ENCODE measurements at places on chromosomes 7 and 10.
A peak's percentile ranks its signal among the peaks of the same experiment; 100 is the strongest.

DNA sequence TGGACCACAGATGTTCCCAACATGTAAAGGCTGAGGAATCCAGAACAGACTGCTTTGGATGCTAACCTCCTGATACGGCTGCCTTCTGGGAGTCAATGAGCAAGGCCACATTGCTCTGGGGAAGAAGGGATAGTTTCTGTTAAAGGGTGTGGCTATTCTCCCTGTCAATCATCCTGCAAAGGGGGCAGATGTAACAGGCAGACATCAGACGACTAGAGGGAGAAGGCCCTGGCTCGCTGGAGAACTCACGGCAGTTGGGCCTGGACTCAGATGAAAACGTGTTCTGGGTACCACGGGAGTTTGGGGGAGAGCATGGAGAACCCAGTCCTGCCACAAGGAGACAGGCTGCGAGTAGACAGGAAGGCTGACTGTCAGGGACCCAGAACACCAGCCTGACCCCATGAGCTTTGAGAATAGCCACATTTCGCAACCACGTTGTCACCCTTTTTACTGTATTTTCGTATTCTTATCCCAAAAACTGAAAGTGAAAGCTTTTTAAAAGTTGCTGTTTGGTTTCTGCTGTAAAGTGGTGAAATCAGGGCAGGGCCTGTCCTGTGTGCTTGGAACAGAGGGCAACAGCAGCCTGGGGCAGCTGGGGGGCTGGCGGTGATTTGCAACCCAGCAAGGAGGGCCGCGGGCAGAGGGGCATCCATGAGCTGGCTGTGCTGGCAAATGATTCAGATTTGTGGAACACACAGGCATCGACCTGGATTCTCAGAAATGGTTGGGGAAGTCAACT, 95.3 kb downstream of the MYOF start:
- no peak for DNase-seq

DNA sequence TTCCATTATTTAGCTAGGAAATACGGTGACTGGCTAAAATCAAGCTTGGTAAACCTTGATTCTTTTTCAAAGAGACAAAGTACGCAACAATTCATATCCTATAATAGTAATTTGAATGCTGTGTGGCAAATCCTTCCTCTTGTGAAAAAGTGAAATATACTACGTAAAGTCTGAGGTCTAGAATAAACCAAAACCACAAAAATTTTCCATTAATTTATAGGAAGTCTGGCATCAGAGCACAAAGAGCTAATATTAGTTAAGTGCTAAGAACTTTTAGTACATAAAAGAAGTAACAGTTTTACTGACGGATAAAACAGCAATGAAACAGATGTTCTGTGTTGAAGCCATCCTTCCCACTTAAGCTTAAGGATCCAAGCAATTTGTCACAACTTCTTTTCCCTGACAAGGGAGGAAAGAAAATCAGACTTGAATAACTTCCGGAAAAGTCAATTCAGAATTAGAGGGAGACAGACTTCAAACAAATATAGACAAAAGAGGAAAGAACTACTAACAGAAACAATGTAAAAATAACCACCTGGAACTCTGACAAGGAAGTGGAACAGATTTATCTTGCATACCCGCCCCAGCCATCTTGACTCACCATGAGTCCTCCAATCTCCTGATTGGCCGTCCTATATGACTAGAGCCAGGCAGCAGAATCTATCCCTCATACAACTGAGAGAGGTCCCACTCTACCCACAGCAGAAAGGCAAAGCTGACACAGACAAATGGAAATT, 34.6 kb downstream of the RHEB start:
- DNase-seq, result no peak

GRCh38 chr10:86064219-86064618, 302.4 kb downstream of the GRID1 start:
- DNase-seq, result no peak

DNA sequence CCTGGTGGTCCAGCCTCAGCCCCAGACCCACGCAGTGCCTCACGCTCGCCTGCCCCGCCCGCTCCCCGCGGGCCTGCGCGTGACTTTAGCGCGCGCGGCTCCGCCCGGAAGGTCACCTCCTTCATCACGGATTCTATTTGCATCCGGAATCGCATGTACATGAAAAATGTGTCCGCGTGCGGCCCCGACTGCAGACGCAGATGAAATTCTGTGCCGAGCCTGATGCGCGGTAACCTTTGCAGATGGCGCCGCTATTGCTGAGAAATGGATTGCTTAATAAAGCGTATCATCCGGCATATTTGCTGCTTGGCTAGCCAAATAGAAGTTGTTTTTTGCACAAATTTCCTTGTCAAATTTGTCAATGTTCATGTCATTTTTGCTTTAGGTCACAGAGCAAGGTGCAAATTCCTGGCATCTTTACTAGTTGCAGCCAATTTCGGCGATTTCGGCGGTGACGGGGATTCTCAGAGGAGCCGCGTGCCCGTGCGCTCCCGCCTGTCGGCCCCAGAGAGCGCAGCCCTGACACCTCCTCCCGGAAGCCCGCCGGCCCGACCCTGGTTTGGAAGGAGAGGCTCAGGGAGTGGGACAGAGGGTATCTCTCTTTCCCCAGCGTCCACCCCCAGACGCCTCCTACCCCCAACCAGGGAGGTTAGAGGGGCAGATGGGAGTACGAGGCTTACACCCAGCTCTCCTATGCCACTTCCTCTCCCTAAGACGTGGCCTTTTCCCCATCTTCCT, 85.9 kb upstream of the PAX2 start:
- no peak for DNase-seq

GRCh38 chr10:60883187-60883586, 60.8 kb downstream of the RHOBTB1 start:
- DNase-seq, result no peak

GRCh38 chr7:13880789-13881188, 108.7 kb downstream of the ETV1 start:
- no peak for DNase-seq

GRCh38 chr7:33979807-33980355, 74.5 kb downstream of the BMPER start:
- no peak for DNase-seq

GRCh38 chr10:99828464-99828863, 46.0 kb downstream of the ABCC2 start:
- no peak for DNase-seq

GRCh38 chr7:18302097-18302496, 193.5 kb upstream of the HDAC9 start:
- no peak for DNase-seq

- DNase-seq, result no peak
Measured at GRCh38 chr7:135481598-135481979, 28.3 kb downstream of the CNOT4 start.

DNA sequence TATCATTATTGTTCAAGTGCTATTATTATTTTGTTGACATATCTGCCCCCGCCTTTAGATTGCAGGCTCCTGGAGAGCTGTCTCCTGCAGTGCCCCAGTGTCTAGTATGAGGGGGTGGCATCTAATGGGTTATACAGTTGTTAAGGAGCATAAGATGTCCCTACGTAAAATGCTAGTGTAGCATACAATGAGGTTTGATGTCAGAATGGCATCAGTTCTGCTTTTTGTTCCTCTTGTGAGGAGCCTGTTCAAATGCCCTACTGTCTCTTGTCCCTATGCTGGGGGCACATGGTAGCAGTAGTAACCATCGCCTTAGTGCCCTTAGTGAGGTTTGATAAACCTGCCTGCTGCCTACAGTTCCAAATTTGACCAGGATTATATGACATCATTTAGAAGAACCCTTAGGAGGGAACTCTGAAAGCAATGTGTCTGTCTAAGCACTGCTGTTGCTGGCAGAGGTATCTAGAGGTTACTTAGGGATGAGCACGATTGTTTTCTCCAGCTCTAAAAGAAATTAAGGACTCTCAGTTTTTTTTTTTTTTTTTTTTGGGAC, 9.7 kb downstream of the CREM start:
- no peak for DNase-seq

GRCh38 chr10:101766306-101766705, 9.6 kb downstream of the FGF8 start:
- no peak for DNase-seq

DNA sequence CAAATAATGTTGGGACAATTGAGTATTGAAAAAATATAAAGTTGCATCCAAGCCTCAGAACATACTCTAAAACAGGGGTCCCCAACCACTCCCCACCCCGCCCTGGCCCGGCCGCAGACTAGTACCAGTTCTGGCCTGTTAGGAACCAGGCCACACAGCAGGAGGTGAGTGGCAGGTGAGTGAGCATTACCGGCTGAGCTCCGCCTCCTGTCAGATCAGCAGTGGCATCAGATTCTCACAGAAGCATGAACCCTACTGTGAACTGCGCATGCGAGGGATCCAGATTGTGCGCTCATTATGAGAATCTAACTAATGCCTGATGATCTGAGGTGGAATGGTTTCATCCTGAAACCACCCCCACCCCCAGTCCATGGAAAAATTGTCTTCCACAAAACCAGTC, 19.4 kb downstream of the HIPK2 start:
- DNase-seq, result no peak

DNA sequence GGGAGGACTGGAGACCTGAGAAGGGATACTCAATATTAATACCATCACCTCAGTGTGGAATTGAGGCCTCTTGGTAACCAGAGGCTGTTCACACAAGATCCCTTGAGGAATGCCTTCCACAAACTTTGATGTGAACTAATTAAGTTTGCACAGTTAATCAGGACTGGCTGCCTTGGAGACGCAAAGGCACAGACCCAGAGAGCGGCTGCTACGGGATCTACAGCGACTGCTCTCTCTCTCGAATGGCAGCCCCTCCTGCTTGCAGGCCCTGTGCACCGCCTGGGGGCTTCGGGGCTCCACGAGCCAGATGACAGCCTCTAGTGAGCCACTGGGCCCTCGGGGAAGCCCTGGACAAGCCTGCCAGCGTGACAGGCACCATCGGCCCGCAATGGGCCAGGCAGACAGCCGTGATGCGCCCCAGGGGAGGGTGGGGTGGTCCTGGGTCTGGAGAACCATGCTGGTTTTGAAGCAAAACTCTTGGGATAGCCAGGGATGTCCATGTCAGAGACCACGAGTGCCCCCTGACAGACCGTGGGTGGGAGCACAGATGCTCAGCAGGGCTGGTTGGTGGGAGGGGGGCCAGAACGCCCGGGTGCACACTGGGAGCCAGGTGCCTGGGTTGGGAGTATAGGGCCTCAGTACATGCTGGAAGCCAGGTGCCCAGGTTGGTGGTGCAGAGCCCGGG, 195.6 kb downstream of the ELFN1 start:
- DNase-seq, result no peak

- no peak for DNase-seq
Measured at GRCh38 chr10:86857128-86857721, 100.2 kb downstream of the MMRN2 start.

DNA sequence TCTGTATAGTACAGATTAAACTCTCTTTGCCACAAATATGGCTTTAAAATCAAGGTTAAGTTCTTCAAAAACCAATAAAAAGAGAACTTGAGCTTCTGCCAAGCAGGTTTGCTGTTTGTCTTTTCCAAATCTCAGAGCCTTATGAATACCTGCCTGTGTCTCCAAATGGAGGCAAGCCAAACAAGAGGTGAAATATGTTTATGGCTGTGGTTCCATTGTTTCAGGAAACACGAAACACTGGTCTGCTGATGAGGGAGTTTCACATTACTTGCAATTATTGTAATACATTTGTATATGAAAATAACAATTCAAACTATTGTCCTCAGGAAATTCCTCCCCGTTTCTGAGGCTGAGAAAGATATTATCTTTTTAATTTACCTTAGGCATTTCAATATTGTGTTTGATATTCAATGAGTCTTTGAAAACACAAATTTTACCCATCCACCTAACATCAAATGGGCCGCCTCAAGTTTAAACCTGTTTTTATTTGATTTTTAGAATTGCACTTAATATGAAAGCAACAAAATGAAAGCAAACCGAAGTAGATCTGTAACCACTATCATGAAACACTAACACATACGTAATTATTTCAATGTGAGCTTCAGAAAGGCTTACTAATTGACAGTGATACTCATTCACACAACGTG, 359.3 kb downstream of the HGF start:
- DNase-seq, result peak; percentile 86

DNA sequence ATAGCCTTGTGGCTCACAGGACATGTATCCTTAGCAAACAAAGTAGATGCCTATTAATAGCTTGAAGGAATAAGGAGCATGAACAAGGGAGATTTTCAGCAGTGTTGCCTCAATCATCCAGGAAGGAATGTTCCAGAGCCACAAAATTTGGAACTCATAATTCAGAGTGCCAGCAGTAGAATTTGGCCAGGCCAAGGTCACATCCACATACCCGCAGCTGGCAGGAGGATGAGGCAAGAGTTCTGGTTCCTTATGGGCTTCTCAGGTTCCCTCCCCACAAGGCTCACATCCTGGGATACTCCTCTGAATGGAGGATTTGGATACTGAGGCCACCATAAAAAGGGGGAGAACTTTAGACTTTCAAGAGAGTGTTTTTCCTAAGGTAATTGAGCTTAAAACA, 45.8 kb downstream of the SUFU start:
- no peak for DNase-seq

DNA sequence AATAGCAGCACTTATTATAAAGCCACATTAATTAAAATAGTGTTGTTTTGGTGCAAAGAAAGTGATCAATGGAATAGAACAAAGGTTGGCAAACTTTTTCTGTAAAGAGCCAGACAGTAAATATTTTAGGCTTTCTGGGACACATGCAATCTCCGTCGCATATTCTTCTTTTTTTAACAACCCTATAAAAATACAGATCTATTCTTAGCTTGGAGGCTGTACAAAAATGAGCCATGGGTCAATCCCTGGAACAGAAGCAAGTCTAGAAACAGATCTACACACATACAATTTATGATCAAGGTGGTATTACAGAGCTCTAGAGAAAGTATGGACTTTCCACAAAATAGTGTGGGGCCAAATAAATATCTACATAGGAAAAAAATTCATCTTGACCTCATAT, 71.8 kb downstream of the ARHGAP21 start:
- no peak for DNase-seq

DNA sequence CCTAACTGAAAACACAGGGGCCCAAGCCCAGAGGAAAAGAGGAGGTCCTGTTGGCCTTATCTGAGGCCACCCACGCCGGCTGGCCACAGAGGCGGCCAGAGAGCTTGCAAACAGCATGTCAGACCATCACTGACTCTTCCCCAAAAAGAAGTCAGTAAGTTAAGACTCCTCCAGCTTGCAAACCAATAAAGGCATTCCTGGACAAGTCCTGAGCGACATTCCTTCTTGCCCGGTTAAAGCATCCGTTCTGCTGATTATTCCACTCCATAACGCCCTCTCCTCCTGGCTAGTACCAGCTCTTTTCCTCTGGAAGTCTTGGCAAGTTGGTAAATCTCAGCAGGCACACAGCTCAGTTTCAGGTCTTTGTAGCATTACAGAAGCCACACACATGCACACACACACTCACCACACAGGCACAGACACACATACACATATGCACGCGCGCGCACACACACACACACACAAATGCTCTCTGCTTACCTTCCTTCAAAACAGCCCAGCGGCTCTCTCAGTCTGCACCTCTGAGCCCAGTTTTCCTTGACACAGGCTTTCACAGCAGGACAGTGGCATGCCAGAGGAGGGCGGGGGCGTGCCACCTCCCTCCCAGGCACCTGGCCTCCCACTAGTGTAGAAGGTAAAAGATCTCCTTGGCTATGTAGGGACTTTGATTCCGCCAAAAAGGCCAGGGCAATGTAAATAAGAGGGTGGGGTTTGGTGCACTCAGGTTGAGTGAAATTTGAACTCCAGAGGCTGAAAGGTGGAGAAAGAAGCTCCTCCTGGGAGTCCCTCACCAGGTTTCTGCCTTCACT, 201.4 kb downstream of the TNS3 start:
- no peak for DNase-seq
